T follicular helper cell (primary cell): ENCODE measurements at places on chromosomes 2 and 18.

DNA sequence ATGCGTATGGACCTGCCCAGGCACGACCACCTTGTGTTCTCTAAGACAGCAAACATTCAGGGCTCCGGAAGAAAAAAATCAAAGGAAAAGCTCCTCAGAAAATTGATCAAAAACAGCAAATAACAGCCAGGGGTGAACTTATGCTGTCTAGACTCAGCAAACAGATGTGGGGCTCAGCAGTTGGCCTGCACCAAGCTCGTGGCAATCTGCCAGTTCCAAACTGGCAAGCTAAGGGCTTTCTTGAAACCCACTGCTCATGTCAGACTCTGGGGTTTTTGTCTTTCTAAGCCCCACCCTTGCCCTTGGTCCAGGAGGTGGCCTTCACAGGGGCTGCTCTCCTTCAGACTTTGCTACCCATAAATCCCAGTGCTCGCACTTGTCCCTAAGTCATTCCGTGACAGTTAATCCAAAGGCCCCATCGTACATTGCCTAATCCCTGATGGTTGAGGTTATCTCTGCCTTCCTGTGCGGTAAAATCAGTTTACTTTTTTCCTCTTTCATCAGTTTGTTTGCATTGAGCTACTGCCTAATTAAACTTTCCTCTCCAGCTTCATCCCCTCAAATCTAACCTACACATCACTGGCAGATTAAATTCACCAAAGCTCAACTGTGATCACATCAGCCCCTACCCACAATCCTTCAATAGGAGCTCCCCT, 408.0 kb downstream of the LRATD1 start:
- DNase-seq = no peak

- no peak for DNase-seq
Observed at GRCh38 chr2:152221839-152222238, 46.3 kb upstream of the STAM2 start.

DNA sequence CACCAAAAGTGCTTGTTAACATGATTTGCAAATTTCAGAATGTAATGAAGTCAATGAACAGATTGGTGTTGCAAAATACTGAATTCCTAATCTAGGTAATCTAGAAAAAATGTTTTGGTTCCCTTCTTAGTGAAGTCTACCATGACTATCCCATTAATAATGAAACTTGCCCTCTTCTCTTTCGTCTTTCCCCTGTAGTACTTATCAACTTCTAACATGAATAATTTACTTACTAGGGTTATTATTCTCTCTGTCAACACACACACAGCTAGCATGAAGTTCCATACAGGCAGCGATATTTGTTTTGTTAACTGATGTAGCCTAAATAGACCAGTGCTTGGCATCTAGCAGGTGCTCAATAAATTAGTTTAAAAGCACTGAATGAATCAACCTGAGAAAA, 160.2 kb downstream of the NCK2 start:
- no peak for DNase-seq

DNA sequence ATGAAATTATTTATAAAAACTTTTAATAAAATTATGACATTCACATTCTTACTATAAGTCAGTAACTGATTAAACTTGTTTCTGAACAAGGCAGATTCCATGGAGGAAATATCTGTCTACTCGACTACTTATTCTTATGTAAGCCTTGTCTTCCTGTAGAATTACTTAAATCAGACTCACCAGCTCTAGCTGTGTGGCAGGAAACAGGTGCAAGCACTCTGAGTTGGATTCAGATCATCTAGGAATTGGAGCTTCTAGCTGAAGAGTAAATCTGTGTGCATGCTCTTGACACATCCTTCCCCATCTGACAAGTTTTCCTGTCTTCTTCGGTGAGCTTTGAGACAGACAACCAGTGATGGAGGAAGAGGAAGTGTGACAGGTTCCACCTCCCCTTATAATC, 284.7 kb downstream of the TRIB2 start:
- no peak for DNase-seq

- DNase-seq = no peak
Observed at GRCh38 chr2:239292959-239293774, 107.7 kb downstream of the HDAC4 start.

GRCh38 chr2:64998658-64999061, 9.5 kb downstream of the SLC1A4 start:
- no peak for DNase-seq
